ENCODE measurements at places on chromosomes 11 and 22.
A peak's percentile ranks its signal among the peaks of the same experiment; 100 is the strongest.

DNA sequence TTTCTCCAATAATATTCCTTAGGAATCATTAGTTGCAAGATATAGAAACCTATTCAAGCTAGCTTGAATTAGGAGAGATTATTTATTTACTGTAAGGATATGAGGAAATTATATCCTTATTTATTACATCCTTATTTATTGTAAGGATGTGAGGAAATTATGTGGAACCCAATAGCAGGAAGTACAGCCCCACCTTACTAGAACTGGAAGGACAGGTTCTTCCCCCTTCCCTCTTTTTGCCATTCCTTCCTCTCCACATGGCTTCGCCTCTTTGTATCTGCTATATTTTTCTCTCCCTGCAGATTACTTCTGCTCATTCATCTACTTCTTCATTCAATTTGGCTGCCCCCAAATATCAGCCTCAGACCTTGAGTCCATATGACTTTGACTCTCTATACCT, 49.5 kb upstream of the B3GNT6 start:
- no peak for DNase-seq

DNA sequence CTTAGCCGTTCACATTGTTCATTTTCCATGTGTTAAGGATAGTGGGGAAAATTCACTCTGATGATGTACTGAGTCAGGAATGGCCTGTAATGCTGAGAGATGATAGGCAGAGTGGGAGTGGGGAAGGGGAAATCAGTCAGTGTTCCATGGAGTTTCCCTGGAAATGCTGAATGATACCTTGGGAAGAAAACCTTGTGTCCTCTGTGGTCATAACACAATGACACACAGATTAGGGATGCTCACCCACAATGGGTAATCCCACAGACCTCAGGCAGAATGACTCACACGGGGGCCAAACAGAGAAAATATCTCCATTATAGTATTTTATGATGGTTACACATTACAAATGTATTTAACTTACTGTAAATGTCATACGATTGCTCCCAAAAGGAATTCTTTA, 118.0 kb downstream of the SNX19 start:
- DNase-seq, result peak; percentile 69

- DNase-seq, result no peak
Measured at GRCh38 chr22:19196841-19197612, 18.5 kb upstream of the SLC25A1 start.

DNA sequence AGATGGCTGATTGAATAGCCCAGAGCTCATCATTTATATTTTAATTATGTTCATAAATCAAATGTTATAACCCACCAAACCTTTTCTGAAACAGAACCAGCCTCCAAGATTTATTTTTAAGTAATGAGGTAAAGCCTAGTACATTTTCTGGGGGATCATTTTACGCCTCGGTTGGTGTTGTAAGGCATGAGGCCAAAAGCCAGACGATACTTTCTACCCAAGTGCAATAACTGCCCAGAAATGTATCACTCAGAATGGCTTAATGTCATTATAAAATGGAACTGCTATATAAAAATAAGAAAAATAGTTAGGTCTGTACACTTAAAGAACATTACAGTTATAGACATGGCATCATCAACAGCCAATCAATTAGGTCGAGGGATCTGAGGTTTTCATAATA, 283.3 kb downstream of the CADM1 start:
- no peak for DNase-seq

DNA sequence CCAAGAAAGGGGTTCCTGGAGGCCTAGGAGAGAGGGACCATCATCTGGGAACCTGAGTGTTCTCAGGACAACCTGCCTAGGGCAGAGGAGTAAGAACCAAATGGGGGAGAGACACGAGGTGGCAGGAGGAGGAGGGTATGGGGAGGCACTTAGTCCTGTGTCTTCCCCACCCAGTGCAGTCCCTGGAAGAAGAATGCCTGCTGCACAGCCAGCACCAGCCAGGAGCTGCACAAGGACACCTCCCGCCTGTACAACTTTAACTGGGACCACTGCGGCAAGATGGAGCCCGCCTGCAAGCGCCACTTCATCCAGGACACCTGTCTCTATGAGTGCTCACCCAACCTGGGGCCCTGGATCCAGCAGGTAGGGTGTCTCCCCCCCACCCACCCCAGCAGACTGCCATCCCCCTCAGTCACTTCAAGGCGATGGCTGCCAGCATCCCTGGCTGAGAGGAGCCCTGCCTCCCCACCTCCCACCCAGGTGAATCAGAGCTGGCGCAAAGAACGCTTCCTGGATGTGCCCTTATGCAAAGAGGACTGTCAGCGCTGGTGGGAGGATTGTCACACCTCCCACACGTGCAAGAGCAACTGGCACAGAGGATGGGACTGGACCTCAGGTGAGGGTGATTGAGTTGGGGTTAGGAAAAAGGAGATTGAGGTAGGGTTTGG, 3.7 kb upstream of the INPPL1 start:
- no peak for DNase-seq

DNA sequence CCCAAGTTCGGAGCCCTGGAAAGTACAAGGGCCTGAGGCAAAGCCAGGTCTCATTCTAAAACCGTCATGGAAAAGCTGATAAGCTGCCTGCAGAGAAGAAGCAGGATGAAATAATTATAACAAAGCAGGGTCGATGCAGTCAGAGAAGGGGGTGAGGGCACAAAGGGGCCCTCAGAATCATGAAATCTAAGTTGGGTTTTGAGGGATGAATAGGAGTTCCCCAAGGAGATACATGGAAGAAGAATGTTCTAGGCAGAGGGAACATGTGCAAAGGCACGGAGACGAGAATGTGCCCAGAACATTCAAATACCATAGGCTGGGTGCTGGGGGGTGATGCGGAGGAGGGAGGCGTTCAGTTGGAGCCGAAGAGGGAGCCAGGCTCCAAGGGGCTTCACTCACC, 25.0 kb downstream of the IGLL1 start:
- no peak for DNase-seq

Data from amniotic stem cell (primary cell).